ENCODE measurements at places on chromosomes 3 and 15.

GRCh38 chr3:179608931-179609720, 4.5 kb downstream of the NDUFB5 start:
- DNase-seq, result no peak

- no peak for DNase-seq
Measured at GRCh38 chr3:32500880-32501782, 1.5 kb downstream of the CMTM6 start.

GRCh38 chr3:29764041-29764440, 483.2 kb downstream of the RBMS3 start:
- DNase-seq, result no peak

- no peak for DNase-seq
Measured at GRCh38 chr3:71977525-71977924, 192.6 kb upstream of the PROK2 start.

DNA sequence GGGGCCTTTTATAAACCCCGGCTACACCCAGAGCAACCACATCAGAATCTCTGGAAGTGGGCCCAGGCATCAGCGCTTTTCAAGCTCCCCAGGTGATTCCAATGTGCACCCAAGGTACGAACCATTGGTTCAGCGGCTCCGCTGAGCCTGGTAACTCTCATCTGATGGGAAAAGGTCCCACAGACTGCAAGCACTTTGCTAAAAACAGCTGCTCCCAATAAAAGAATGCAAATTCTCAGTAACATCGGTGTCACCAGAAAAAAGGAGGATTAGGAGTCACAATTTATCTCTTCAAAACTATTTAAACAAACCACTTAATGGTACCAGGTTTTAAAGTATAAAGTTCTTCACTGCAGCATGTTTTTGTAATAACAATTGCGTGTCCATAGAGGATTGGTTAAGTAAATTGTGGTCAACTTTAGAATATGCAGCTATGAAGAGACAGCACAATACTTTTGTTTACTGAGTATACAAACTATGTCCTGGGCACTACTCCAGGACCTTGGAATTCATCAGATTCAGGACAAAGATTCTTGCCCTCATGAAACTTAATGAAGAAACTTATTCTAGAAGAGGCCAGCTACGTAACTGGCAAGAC, 660.7 kb upstream of the ADAMTS9 start:
- no peak for DNase-seq

DNA sequence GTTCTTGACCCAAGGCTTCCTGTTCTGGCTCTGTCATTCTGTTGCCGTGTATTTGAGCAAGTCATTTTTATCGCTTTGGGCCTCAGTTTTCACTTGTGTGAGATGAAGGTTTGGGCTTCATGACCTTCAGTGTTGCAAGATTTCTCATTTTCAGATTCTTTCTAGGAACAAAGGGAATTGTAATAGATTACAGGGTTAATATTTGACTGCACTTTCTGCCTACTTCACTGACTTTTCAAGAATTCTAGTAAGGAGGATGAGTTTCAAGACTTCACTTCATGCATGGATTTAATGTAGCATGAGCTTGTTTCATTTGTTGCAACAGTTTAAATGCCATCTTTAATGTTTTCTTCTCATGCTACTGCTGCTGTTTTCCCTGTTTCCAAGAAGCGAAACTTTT, 226.5 kb downstream of the NLGN1 start:
- no peak for DNase-seq

- no peak for DNase-seq
Measured at GRCh38 chr15:51414256-51414860, 72.9 kb downstream of the GLDN start.

- peak; percentile 11 for DNase-seq
Measured at GRCh38 chr15:100167884-100168375, 173.8 kb downstream of the ADAMTS17 start.

- DNase-seq, result no peak
Measured at GRCh38 chr3:168952551-168952950, 711.0 kb downstream of the MECOM start.

DNA sequence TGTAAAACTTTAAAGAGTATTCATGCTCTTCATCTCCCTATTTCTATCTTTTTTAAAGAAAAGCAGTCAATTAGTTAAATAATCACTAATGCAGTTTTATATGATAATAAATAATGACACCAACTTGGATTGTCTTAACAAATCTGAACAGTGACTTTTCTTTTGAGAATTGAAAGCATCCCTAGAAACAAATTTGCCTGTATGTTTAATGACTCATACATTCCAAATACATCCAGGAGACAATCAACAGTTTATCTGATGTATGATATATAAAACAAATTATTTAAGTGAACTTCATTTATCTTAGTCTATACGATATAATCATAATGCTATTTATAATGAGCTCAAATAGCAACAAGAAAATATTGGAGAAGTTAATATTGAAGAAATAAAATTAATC, 78.0 kb downstream of the ALCAM start:
- DNase-seq, result no peak

GRCh38 chr3:79047581-79047980, 720.2 kb downstream of the ROBO1 start:
- no peak for DNase-seq

DNA sequence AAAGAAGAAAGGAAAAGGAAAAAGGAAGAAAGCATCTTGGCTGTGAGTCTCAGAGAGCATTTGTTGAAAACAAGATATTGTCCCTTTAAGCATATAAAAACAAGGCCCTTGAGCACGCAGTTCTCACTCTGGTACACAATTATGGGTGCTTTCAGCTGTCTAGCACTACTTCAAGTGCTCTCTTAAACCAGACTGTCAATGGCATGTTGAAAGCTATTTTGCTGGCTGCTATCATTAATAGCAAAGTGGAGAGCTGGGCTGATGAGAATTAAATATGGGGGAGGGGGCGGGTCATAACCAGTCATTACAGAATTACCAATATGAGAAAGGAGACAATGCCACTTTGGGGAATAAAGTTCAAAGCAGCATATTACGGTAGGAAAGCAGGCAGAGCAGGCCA, 9.3 kb downstream of the TLE3 start:
- DNase-seq, result no peak

DNA sequence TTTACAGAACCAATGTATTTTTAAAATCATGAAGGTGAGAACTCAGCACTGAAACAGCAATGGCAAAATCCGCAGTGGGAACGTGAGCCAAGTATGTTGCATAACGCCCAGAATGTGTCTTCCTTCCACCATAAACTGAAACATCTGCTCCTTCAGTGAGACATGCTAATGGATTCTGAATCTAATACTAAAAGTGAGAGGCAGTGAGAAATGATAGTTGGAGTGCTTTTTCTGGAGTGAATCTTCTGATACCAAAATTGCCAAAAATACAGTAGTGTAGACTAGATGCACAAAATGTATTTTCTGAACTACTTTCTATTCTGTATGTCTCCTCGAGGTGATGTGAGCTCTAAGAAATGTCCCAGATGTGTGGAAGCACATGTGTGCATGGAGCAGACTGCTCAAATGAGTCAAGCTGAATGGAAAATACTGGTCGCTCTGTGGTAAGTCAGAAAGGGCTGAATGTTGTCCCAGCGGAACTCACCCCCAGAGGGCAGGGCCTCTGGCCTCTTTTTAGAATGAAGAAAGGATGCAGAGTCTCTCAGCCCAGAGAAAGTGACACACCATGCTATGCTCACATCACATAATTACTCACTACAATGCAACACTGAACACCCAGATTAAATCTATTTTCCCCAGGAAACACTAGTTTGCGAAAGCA, 73.0 kb downstream of the ATP10A start:
- DNase-seq, result no peak

DNA sequence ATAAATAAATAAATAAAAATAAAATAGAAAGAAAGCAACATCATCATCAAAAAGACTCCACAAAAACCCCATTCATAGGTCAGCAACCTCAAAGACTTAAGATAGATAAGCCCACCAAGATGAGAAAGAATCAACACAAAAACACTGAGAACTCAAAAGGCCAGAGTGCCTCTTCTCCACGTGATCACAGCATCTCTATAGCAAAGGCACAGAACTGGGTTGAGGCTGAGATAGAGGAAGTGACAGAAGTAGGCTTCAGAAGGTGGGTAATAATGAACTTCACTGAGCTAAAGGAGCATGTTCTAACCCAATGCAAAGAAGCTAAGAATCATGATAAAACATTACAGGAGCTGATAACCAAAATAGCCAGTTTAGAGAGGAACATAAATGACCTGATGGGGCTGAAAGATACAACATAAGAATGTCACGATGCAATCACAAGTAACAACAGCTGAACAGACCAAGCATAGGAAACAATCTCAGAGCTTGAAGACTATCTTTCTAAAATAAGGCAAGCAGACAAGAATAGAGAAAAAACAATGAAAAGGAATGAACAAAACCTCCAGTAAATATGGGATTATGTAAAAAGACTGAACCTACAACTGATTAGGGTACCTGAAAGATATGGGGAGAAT, 26.4 kb downstream of the GNB5 start:
- no peak for DNase-seq

GRCh38 chr3:195386739-195387138, 56.1 kb downstream of the ACAP2 start:
- DNase-seq, result no peak

DNA sequence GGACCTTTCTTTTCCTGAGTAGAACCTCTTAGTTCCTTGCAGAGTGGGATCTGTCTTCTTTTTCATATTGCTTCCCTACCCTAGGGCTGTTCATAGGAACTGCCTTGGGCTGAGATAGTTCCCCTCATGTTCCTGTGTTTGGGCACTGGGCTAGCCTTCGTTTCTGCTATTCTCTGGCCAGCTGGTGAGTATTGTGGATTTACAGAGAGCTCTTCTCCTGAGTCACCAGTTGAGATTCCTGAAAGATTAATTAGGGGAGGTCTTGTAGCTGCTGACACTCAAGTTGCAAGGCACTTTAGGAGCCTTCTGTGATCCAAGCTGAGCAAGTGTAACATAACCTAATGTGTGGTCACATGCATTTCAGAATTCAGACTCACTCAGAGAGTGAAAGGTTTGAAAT, 30.7 kb downstream of the CHD2 start:
- no peak for DNase-seq

DNA sequence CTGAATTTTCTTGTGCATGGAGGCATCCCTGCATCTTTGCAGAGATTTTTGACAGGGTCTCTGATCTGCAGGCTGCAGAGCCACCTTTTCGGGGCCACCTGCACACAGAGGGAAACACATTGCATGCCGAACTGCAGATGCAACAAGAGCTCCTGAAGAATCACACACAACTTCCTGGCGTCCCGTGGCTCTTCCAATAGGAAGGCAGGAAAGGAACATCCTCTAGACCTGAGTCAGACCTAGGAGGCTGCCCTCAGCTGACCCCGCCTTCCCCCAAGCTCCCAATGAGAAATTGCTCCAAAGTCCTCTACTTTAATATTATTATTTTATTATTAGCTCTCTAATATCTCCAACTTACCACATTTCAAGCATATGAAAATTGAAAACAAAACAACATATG, 213.2 kb upstream of the ARRDC4 start:
- DNase-seq, result no peak

- DNase-seq, result no peak
Measured at GRCh38 chr3:113754494-113755159, 7.8 kb downstream of the ATP6V1A start.

DNA sequence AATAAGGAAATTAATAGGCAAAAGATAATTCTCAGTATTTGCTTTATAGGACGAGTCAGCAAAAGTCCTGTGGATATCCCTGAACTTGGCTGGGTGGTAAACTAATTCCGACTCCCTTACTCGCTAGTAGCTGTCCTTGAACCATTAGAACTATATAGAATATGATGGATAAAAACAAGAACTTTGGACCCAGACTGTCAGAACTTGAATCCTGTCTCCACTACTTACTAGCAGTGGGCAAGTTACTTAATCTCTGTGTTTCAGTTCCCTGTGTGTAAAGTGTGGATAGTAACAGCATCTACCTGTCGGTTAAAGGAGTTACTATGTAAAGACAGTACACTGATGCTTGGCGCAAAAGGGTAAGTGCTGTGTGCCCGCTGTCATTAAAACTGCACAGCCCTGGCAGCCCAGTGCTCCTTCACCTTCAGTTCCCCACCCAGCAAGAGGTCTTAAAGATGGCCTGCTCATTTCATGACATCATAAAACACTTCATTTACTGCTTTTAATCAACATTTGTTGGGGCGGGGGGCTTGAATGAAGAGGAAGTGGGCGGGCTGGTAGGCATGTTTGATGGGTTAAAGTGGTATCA, 7.3 kb downstream of the TPM1 start:
- DNase-seq, result no peak

- DNase-seq, result no peak
Measured at GRCh38 chr3:147392625-147392946, 13.8 kb downstream of the ZIC4 start.

DNA sequence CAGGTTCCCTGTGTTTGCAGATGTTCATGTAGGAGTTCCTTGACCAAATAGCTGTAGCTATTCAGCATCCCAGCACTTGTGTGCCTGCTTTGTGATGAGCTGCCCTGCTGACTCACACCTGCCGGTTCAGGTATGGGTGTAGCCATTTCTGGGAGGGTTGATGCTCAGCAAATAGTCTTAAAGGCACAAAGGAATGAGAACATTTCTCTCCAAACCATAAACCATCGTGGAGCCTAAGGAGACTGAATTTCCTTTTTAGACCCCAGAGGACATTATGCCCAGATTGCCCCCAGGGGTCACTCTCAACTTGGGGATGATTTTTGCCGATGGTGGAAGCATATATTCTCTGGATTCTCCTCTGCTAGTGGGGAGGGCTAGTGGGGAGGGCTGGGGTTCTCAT, 80.6 kb downstream of the ADAMTSL3 start:
- no peak for DNase-seq

DNA sequence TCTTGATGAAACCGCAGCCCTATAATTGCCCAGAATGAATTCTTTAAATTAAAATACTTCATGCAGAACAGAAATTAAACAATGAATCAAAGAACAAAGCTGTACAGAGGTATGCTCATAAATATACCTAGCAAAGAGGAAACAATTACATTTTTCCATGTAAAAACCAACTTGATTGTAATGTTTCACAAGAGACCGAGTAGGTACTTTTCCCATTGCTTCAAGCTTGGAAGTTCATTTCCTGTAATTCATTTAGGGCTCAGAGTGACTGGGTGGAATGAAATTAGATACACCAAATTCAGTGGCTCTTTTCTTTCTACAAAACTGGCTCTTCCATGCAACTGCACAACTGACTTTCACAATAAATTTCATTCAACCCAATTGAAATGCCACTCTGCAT, 51.4 kb downstream of the FHIT start:
- DNase-seq, result no peak

DNA sequence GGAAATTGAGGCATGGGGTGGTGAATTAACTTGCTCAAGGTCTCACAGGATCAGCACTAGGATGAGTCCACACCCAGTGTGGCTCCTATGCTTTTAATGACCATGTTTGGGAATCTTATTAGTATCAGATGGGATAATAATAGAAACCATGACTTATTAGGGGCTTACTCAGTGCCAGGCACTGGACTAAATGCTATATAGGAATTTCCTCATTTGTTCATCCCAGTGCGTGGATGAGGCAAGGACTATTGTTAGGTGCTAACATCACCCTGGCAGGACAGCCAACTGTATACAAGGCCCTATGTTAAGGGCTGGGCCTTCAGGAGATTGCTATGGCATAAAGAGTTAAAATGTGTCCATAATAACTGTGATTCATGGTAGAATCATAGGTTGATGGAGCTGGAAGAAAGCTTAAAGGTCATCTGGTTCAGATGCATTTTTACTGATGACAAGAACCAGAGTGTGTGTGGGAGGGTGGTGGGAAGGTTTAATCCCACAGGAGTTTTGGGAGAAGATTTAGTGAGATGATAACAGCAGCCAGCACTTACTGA, 4.7 kb upstream of the FEM1B start:
- no peak for DNase-seq

- DNase-seq, result no peak
Measured at GRCh38 chr15:92902737-92903593, 2.8 kb downstream of the CHD2 start.
